ENCODE measurements at places on chromosomes 12 and 14.

DNA sequence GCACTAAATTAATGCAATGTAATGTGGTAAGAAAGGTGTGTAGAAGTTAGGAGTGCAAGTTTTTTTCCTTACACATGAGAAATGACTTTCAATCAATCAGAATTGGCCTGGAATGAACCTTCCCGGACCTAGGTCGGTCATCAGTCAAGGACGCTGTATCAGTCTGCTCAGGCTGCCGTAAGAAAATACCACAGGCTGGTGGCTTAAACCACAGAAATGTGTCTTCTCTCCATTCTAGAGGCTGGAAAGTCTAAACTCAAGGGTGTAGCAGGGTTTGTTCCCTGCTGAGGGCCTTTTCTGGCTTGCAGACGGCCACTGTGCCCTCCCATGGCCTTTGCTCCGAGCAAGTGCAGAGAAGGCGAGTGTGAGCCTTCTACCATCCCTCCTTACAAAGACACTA lies 86.6 kb upstream of the DYNC1H1 start:
- DNase-seq, result no peak

DNA sequence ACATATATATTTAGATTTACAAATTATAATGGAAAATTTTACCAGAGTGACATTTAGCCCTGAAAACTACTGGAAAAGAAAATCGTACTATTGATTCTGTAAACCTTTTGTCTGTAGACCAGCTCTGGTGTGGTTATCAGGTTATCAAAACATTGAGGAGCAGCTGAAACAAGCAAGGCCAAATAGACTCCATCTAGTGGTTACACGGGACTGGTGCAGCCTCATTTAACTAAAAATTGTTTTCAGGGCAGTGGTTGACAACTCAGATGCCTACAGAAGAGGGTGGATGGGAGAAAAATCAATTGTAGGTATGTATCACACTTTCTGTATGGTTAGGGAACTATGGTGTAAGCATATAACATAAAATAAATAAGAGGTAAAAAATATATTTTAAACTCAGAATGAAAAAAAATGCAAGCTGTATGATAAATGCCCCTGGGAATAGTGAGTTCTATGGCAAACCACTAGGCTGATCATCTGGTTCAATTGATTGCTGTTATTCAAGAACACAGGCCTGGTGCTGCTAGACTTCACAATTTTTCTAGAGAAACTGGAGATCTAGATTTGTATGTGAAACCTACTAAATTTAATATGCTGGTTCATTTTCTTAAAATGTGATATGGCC lies 51.2 kb downstream of the ACSS3 start:
- peak; percentile 45 for DNase-seq

- no peak for DNase-seq
Measured at GRCh38 chr14:92348154-92348553, 25.2 kb downstream of the SLC24A4 start.

DNA sequence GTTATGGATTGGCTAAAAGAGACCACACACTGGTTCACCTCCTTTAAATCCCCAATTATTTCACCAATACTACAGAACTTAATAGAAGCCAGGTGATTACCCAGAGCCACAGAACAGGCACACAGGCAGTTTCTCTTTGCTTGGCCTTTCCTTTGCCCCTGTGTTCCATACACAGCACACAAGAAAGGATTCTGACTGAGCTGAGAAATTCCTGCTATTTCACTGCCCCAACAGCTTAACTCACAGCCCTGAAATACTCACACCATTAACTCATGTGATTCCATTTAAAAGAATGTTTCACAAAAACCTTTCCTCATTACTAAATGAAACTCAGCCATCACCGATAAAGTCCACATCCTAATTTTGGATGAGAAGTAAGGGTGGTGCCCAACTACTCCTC lies 133.6 kb downstream of the MED13L start:
- DNase-seq, result no peak

DNA sequence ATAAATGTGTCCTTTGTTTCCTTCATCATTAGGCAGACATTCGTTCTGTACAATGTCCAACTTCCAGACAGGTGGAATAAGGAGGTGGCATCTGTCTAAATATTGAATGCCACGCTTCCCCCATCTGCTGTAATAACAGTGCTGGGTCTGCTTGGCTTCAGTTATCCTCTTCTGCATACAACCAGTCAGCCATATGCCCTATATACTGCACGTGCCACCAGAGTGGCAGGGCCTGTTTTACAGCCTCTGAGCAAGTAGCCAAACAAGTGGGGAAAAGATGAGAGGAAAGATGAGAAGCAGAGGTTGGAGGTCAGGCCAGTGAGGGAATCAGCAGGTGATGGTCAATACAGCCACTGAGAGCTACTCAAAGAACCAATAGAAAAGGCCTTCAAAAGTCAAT lies 55.4 kb downstream of the OTX2 start:
- no peak for DNase-seq

GRCh38 chr12:96521895-96522682 lies 32.7 kb downstream of the CFAP54 start:
- peak; percentile 16 for DNase-seq
